SIG-M5 (cell line): ENCODE measurements at places on chromosomes 5 and 9.

GRCh38 chr5:149824120-149824519 lies 94.0 kb downstream of the PPARGC1B start:
- no peak for DNase-seq

DNA sequence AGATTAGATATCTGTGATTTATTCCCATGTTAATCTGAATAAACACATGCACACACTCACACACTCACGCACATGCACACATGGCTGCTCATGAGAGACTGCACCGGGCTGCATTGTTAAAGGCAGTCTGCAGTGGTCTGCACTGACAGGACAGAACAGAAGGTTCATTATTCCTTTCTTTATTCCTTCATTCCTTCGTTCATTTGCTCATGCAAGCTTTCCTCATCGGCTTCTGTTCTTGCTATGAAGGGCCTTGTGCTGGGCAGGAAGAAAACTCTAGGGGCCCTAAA lies 41.4 kb upstream of the FSTL4 start:
- no peak for DNase-seq

DNA sequence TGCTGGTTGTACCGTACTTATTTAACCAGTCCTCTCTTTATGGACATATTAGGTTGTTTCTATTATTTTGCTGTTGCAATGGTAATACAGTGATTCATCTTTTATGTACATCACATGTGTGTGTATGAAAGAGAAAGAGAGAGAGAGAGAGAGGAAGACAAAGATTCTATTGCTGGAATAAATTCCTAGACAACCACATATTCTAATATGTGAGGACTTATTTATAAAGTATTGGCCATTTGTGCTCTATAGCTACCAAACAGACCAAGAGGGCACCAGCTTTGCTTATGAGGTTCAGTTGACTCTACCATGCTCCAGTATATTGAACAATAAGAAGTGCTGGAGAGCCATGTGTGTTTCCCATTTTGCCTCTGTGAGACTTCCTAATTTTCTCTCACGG lies 513.5 kb downstream of the DMAC1 start:
- DNase-seq = no peak

- DNase-seq = no peak
Observed at GRCh38 chr9:37331871-37332270, 90.6 kb upstream of the GRHPR start.

GRCh38 chr9:136117916-136118319 lies 757 bp downstream of the TMEM250 start:
- no peak for DNase-seq

DNA sequence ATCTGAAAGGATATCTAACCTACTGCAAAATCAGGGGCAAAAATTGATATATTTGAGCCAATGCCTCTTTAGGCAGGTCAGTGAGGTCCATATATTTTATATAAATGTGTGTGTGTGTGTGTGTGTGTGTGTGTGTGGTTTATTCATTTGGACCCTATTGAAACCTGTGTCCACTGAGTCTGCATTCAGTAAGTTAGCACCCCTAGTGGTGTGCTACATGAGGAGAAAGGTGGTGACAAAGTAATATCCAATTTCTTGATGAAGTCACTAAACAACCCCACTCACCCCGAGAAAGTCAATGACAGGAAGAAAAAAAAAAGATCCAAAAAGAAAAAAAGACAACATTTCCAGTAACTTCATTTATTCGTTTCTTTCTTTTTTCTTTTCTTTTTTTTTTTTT lies 4.1 kb downstream of the FBXW11 start:
- DNase-seq = no peak

DNA sequence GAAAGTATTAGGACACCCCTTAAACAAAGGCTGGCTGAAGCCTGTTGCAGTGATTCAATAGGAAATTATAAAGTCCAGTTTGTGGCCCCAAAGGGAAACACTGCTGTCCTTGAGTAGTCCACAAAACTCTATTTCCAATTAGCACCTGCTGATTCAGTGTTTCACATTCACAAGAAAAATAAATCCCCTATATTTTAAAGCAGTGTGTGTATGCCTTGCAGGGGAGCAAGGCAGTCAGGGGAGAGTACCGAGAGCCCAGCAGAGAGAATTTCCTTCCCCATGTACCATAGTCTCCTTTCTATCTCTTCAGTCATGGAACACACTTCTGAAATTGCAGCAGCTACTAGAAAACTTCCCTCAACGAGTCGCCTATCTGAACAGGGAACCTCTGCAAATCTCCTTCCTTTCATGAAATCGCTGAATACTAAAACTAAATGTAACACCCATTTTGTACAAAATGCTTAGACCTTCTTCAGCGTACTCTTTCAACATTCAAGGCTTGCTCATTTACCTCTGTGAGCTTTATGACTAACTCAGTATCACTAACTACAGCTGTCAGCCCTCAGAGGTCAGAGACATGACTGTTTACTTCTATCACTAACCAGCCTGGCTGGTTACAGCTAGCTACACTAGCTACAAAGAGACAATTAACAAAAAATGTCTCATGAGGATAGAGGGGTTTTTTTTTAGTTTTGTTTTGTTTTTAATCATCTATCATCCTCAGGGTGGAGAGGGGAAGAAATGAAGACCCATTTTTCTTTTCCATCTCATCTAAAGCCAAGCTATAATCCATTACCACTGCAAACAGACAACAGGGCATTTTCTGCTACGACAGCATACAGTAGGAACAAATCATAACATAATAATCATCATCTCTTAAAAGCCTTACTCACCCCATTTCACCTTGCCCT lies 188.7 kb downstream of the EBF1 start:
- no peak for DNase-seq

- no peak for DNase-seq
Observed at GRCh38 chr9:132993511-132993939, 15.0 kb downstream of the GFI1B start.

GRCh38 chr9:87861332-87861731 lies 21.3 kb upstream of the SPATA31E1 start:
- DNase-seq = no peak

- DNase-seq = no peak
Observed at GRCh38 chr9:136745389-136746154, 2.8 kb downstream of the LCN6 start.

DNA sequence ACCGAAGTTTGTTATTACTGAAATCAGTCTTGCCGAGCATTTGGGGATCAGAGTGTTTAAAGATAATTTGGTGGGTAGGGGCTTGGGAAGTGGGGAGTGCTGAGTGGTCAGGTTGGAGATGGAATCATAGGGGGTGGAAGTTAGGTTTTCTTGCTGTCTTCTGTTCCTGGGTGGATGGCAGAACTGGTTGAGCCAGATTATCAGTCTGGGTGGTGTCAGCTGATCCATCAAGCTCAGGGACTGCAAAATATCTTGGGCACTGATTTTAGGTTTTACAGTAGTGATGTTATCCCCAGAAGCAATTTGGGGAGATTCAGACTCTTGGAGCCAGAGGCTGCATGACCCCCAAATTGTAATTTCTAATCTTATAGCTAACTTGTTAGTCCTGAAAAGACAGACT lies 5.4 kb upstream of the ANKRD31 start:
- DNase-seq = no peak

DNA sequence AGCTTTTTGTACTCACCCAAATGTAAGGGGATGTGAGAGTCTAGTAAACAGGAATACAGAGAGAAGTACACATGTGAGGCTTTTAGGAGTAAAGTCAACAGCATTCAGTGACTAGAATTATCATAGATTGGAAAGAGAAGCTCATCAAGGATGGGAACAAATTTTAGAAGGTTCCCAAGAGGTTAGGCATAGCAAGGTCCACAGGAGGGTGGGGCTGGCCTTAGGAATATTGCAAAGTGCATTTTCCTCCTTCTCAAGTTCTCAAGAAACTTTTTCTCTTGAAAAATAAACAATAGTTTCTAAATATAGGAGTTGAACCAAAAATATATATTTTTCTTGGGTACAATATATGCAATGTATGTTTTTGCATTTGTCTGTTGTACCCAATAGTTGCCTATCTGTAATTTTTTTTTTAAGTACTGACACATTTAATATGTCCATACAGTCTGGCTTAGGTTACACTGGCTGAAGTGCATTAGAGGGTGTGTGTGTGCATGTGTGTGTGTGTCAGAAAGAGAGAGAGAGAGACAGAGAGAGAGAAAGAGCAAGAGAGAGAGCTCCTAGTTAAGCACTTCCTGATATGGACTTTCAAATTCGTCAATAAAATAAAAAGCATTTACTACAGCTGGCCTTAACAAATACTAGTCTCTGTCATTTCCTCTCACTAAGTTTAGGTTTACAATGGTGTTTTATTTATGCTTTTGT lies 62.2 kb downstream of the SNX18 start:
- no peak for DNase-seq

DNA sequence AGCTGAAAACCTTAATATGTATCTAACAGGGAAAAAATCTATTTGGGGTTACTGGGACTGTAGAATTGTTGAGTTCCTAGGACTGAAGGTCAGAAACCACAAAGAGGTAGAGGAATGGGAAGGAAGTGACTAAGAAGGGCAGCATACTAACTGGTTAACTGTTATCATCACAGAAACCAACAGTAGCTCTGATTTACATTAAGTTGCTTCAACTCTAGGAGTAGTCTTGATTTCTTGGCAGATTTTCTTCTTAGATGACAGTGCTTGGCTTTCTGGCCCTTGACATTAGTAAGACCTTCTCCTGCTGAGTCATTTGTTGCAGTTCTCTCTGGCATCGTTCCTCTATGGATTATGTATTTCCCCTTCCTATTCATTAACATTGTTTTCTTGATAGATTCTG lies 116.1 kb upstream of the RASA1 start:
- DNase-seq = no peak

- DNase-seq = no peak
Observed at GRCh38 chr5:65924366-65925043, 1.9 kb upstream of the ERBIN start.

DNA sequence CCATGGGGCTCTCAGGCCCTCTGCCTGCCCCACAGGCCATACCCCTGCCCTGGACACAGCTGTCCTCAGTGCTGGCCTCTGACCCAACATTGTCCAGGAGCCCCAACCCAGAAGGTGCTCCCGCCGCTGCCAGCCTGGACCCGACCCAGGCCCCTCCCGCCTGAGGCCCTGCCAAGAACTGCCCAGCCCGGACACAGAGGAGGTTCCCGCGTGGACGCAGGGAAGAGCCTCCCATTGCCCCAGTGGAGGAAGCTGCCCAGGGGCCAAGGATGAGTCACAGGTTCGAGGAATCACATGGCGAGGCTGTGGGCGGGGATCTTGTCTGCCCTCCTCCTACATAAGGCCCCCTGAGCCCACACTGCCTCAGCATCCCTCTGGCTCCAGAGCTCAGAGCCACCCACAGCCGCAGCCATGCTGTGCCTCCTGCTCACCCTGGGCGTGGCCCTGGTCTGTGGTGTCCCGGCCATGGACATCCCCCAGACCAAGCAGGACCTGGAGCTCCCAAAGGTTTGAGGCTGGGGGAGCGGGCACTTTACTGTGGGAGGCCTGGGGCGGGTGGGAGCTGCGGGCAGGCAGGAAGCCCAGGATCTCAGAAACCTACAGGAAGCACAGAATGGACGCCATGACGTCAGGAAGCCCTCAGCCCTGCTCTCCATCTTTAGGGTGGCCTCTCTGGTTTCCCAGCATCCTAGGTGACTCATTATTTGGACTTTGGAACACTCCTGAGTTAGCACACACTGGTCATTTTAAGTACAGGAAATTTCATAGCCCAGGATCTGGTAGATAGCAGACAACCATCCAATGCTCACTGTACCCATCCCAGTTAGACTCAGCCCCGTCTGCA lies at the start of gene PAEP:
Gene PAEP (plus strand): TSS at position 366 of the 844 bp plus-strand sequence.
- no peak for DNase-seq

- DNase-seq = no peak
Observed at GRCh38 chr5:103436656-103437055, 125.9 kb downstream of the NUDT12 start.
